ENCODE measurements at places on chromosomes 7 and 10.

DNA sequence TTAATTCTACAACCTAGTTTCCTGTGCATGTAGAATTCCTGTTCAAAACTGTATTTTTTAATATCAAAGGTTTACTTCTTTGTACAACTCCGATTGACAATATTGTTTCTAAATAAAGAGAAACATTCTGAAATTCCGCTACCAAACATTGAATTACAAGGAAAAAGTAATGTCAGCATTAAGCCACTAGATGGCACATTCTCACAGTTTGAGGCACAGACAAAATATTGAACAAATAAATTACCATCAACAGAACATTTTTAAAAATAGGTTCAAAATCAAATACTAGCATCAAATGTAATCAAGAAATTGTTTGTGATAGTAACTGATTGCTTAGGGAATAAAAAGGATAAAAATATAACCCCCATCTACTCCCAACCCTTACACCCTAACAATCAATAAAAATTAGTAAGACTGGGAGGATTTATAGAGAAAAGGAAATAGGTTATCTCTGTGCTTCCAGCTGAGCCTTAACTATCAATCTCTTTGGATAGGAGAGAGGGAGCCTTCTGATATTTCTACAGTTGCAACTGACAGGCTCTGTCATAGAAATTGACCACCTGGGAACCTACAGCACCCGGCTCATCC is 86.6 kb upstream of the C7orf33 start:
- no peak for DNase-seq

GRCh38 chr10:30467651-30468338 is 33.8 kb downstream of the MAP3K8 start:
- no peak for DNase-seq

DNA sequence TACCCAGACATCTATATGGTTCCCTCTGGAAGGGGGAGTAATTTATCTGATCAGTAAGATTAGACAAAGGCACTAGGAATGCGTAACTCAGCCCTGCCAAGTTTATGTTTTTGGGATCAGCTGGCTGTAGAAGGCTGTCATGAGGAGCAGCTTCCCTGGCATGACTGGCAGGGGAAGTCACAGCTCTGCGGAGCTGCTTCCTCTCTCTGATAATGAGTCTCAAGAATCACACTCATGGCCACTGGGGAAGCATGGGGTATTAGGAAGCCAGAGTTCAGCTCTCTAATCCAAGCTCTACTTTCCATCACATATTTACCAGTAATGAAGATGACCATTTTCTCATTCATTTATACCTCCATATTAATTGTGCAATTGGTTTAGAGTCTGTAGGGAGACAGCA is 758.9 kb downstream of the GRM8 start:
- no peak for DNase-seq

DNA sequence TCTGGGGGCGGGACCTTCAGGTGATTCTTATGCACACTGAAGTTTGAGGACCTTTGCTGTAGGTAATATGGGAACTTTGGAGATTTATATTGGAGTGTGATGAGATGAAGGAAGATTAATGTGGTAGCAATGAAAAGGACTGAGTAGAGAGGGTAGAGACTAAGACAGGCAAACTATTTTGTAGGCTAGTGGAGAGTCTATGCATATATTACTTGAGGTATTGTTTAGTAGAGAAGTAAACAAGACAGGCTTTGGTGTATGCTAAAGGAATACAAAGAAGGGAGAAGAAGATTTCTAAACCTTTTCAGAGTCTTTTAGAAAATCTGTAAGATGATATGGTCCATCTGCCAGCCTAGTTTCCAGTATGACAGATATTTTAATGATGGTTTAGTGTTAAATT is 129.1 kb downstream of the EXOC4 start:
- no peak for DNase-seq

DNA sequence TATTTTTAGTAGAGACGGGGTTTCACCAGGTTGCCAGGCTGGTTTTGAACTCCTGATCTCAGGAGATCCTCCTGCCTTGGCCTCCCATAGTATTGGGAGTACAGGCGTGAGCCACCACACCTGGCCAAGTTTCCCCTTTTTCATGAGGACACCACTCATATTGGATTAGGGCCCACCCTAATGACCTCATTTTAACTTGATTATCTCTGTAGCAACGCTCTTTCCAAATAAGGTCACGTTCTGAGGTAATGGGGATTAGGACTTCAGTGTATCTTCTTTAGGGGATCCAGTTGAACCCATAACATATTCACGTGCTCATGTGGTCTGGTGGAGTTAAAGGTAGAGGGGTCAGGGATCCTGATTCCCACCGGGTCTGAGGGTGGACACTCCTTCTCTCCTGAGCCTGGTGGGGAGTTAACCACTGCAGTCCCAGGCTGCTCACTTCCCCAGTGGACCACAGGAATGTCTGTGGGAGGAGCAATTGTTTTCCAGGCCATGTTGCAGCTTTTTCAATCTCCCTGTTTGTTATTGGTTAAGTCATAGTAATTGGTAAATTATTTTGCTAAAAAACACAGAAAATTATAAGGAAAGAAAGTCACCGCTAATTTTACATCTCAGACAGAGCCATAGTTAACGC is 130.5 kb downstream of the GRK5 start:
- no peak for DNase-seq

DNA sequence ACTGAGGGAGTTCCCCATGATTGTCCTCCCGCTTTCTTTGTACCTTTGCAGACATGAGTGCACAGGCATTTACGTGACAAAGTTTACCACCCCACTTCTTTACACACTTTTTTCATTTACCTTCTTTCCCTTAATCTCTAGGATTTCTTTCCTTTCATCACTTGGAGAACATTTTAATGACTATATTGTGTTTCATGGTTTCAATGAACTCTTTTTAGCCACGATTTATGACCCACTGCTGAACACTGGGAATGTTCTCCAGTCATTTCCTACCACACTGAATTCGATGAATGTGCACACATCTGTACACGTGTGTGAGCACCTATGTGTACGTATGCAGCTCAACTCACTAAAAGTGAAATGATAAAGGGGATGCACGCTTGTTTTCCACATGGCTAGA is 371.7 kb upstream of the IGFBP3 start:
- no peak for DNase-seq

DNA sequence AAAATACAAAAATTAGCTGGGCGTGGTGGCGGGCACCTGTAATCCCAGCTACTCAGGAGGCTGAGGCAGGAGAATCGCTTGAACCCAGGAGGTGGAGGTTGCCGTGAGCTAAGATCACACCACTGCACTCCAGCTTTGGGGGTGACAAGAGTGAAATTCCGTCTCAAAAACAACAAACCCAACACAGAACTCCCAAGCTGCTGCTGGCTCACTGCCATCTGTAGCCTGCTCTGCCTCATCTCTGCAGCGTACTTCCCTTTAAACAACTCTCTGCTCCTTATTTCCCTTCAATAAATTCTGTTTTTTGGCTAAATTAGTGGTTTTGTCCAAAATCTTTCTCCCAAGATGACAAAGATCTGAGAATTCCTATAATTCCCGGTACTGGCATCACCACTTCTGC is 189.2 kb upstream of the GALNT17 start:
- no peak for DNase-seq

DNA sequence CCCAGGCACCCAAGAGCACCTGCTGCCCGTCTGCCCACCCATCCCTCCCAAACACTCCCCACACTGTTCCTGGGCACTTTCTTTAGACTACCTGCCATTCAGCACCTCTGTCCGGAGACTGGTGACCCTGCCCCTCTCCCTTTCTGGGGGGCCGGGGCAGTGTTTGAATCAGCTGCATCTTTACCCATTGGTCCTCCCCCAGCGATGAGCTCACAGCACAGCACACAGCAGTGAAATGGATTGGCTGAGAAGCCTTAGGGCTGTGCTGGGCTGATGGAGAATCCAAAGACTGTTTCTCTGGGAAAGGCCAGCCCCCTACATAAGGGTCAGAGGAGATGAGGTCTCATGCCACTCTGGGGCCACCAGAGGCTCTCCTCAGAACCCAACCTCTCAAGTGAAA is 40.2 kb downstream of the VWA2 start:
- DNase-seq = no peak

GRCh38 chr7:105675934-105676371 is 94.7 kb upstream of the EFCAB10 start:
- DNase-seq = no peak

GRCh38 chr7:105003872-105004510 is 10.0 kb upstream of the KMT2E start:
- no peak for DNase-seq

DNA sequence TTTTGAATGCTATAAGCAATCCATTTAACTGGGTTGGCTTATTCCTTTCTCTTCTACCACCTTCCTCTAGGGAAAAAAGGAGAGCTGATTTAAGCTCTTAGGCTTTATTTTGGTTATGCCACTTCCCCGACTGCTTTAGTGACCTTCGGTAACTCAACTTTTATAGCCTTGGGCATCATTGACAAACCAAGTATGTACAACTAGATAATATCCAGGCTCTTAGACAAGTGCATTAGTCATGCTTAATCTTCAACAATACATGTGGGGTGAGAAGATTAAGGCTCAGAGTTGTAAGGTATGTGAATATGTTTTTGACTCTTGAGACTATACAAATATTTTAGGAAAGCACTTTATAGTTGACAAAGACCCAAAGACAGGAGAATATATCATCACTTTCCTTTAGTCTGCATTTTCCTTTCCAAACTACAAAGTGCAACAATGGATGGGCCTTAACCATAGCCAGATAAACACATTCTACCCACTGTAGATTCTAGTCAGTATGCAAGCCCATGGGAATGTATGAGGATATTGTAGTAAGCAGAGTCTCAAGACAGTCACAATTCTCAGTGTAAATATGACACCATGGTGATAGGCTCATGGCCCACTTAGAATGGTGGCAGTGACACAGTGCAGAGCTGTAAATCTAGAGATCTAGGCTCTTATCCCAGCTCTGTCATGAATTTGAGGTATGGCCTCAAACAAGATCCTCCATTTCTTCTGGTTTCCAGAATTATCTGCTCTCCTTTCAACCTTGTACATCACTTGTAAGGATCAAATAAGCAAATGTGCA is 1117.3 kb downstream of the SORCS3 start:
- DNase-seq = no peak

- no peak for DNase-seq
Measured at GRCh38 chr10:27889518-27889917, 109.4 kb downstream of the ODAD2 start.

DNA sequence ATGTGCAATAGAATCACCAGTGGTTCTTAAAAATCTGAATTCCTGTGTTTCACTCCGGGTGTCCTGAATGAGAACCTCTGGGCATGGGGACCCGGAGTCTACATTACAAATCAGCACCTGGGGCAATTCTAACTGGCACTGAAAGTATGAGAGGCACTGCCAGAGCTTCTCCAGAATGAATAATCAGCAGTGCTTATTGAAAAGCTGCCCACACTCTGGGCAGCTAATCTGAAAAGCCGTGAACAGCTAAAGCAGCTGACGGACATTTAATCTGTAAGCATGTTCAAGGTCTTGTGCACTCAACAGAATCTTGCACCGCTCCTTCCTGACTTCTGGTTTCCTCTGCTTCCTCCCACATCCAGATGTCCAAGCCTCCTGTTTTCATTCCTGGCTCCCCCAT is 113.3 kb upstream of the KIF5B start:
- no peak for DNase-seq

DNA sequence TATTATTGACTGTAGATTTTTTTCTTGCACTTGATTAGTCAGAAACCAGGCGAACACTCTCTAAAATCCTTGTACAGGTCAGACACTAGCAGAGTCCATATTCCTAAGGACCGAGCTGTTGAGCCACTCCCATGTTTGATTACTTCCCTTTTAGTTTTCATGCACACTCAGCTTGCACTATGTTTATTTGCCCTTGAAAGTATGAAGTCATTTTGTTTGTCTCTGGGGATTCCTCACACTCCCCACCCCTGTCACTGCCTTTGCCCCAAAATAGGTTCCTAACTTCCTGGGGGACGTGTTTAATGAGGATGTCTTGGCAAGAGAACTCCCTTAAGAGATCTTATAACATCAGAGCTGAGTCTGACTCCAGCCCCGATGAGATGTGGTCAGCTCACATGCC is 182.1 kb downstream of the EVX1 start:
- no peak for DNase-seq

DNA sequence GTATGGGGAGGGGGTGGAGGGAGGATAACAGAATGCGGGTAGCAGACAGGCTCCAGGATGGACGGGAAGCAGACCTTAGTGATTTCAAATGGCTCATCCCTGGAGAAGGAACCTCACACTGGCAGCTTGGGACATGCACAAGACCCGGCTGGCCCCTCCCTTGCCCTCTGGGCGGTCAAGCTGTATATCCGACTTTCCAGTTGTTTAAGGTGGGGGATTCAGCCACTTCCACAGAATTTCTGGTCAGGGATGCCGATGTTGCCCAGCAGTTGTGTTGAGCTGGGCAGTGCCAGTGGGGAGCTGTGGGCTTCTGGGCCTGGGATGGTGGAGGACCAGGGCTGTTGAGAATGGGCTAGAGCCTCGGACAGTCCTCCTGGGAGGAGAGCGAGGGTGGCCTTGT is 38.8 kb downstream of the GBX1 start:
- no peak for DNase-seq

- no peak for DNase-seq
Measured at GRCh38 chr7:127620406-127621233, 2.7 kb upstream of the PAX4 start.

DNA sequence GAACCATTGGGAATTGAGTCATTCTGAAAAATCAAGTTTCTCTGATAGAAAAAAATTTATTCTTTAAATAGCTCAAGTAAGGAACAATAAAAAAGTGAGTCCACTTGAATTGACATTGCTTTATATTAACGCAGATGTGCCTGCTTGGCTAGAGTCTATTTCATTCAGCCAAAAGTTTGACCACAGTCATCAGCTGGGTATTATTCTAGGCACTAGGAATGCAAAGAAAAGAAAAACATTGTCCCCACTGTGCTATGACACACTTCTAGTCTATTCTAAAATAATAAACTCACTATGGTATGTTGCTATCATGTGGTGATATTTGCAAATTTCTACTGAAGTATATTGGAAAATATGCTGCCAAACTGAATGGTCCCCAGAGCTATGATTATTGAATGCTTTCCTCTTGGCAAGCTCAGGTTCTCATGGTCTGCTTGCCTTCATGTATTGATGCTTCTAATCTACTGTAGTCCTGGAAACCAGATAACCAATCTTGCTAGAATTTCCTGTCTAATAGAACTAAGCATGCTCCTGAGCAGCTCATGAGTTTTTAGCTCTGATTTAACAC is 8.3 kb downstream of the SFRP4 start:
- DNase-seq = no peak

DNA sequence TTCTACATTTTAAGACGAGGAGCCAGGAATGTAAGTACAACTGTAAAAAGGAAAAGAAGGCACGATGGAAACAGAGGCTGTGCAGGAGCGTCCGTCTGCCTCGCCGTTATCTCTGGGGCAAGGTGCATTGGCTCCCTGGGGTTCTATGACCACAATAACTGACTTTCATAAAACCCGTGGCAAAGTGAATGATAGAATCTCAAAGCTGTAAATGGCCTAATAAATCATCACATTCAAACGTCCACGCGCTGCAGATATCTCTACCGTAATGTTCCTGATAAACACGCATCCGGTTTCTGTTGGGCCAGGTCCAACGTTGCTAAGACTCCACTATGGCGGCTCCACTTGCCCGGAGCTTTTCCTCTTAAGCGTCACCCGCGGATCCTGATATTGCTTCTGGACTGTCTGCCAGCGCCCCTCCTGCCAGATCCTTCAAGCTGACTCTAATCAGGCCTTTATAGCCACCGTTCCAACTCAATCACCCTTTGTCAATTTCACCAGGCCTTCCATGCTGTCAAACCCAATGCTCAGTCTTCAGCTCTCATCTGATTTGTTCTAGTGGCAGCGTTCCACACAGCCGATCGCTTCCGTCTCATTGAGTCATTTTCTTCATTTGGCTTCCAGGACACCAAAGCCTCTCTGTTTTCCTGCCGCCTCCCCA is 265.6 kb upstream of the FOXK1 start:
- no peak for DNase-seq
